Fibroblast of skin of back (primary cell): ENCODE measurements at places on chromosomes 4 and X.

- peak; percentile 22 for DNase-seq
Observed at GRCh38 chr4:89657931-89658700, 178.8 kb downstream of the SNCA start.

GRCh38 chr4:121096629-121097028 lies 24.3 kb upstream of the NDNF start:
- peak; percentile 57 for DNase-seq

DNA sequence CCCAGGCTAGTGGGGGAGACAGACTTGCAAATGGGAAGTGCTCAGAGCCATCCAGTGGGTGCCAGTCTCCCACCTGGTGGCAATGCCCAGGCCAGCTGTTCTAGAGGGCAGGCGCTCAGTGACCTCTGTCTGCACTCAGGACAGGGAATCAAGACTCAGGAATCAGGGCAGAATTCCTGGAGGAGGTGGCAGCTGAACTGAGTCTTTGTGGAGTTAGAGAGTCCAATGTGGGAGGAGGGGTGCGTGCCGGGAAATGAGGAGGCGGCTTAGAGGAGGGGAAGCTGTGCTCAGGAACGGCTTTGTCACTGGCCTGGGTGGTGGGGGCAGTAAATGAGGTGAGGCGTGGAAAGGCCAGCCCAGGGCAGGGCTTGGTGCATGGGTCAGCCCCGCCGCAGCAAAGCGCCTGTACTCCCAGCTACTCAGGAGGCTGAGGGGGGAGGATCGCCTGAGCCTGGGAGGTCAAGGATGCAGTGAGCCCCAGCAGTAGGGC lies 31.3 kb upstream of the SORCS2 start:
- DNase-seq: no peak

DNA sequence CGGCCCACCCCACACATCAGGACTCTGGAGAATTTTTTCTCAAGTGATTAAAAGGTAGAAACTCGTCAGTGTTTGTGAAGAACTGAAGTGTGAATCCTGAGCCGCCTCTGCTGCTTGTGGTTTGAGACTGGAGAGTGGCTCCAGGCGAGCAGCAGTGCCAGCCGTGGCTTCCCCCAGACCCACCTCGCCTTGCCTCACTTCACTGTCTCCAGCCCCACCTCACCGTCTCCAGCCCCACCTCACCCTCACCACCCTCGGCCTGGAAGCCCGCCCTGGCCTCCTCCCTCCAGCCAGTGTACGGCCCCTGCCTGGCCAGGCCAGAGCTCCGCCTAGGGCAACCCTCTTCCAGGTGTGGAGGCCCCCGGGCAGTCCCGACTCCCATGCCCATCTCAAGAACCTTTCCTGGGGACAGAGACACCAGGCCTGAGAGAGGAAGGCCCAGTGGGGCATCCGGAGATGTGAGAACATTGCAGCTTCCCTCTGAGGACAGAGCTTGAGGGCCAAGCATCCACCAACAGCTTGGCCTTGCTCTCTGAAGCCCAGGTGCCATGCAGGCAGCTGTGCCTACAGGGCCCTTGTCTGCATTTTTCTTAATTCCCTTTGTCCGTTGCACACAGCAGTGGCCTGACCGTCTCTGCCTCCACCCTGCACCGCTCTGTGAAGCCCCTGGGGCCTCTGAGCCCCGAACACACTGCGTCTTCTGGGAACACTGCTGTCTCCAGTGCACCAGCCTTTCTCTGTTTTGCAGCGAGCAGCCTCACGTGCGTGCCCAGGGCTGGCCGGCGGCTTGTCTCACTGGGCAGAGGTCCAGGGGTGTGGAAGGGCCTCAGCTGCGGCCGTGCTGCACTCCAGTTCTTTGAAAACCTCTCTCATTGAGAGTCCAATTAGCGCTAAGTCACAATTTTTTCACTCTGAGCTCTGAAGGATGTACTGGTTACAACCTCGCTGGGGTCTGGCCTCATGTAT lies 13.8 kb downstream of the SH3BP2 start:
- DNase-seq: no peak

DNA sequence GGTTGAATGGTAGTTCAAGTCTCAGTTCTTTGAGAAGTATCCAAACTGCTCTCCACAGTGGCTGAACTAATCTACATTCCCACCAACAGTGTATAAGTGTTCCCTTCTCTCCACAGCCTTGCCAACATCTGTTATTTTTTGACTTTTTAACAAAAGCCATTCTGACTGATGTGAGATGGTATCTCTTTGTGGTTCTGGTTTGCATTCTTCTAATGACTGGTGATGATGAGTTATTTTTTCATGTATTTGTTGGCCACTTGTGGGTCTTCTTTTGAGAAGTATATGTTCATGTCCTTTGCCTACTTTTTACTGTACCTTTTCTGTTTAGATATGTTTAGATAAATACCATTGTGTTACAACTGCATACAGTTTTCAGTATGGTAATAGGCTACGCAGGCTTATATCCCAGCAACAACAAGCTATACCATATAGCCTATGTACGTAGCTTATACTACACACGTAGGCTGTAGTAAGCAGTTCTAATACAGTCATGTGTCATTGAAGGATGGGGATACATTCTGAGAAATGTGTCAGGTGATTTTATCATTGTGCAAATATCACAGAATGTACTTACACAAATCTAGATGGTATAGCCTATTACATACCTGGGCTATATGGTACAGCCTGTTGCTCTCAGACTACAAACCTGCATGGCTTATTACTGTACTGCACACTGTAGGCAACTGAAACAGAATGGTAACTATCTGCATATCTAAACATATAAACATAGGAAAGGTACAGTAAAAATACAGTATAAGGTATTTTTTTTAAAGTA lies 28.1 kb downstream of the KLHL8 start:
- DNase-seq: peak; percentile 47

- DNase-seq: peak; percentile 98
Observed at GRCh38 chr4:156941940-156942548, 29.6 kb downstream of the PDGFC start.

DNA sequence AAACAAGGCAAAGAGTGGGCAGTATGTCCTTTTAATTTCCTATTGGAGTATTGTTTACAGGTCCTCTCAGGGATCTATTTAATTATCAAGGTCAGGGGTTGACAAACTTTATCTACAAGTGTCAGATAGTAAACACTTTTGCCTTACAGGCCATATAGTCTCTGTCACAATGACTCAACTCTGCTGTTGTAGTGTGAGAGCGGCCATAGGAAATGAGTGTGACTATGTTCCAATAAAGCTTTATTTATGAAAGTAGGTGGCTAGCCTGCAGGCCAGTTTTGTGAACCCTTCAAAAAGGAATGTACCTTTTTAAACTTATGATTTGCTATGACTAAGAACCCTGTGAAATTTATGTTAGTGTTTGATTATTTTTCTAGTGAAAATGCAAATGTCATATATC lies 156.1 kb downstream of the GPAT3 start:
- DNase-seq: no peak

DNA sequence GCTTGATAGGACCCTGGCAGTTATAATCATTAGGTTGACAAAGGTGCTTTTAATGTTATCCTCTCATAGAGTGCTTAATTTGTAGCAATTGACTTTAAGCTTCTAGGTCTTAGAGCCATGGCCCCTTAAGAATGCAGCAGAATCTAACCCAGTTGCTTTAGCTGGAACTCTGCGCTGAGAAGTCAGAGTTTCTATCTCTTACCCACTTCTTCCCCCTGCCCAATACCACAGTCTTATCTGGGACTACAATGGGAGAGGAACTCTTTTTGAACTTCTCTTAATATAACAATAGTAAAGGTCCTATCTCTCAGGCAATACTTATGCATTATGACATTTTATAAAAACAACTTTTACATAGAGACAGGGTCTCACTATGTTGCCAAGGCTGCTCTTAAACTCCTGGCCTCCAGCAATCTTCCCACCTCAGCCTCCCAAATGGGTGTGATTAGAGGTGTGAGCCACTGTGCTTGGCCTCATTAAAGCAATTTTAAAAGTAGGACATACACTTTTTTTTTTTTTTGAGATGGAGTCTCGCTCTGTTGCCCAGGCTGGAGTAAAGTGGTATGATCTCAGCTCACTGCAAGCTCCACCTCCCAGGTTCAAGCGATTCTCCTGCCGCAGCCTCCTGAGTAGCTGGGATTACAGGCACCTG lies 1.8 kb downstream of the TLR10 start:
- DNase-seq: no peak

DNA sequence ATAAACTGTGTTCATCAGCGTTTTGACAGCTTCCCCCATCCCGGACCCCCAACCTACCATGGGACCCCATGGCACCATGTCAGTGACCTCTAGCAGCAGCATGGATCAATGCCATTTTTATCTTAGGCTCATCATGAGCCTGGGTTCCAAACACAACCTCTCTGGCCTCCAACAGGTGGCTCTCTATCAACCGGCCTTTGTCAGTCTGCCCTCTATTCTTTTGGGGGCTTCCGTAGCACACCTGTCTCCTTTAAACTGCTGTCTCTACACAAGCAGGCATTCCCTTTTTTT lies 721 bp upstream of the TMEM150C start:
- DNase-seq: no peak

DNA sequence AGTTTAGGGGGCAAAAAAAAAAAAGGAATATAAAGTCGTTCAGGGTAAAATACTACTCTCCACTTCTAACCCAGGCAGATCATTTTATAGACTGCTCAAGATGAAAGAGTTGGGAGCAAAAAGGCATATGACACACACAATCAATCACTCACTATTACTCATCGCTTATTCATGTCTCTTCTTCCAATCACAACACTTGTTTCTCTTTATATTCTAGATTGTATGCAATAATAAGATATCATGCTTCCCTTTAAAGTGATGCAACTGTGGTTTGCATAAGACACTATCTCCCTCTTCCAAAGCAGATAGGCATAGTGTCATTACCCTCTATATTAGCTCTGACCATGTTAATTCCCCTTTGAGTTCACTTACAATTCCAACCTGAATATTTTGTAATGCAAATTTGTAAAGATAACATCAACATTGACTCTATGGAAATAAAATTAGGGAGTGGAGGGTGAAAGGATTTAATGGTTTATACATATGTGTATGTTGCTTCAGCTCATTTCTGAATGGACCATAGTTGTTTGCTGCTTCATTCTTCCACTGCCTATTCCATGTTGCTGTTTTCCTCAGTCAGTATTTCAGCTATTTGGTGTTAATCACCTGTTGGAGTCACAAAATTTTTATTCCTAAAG lies 154.9 kb upstream of the EPHA5 start:
- peak; percentile 46 for DNase-seq

DNA sequence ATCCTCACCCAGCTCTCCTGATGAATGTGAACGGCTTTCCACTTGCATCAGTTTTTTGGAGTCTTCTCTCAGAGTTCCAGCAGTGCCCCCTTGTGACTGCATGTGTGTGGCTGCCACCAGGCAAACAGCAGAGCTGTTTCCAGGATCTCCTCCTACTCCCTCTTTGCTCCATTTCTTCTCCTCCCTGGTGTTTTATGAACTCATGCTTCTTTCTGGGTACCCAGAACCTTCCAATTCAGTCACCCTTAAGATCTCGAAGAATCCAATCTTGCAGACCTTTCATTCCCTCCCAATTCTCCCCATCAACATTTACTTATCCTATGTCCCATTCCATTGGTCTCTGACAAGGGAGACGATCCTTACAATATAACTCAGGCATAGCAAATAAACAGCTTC lies 6.8 kb upstream of the TCEANC start:
- DNase-seq: peak; percentile 67

DNA sequence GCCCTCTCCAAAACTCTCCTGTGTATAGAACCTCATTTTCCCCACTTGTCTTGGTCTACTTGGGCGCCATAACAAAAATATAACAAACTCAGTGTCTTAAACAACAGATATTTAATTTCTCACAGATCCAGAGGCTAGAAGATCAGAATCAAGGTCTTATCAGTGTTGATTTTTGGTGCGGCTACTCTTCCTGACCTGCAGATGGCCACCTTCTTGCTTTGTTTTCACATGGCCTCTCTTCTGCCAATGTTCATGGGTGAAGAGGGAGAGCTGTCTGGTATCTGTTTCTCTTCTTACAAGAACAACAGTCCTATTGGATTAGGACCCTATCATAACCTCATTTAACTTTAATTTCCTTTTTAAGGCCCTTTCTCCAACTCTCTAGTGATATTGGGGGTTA lies 177.3 kb downstream of the PABPC4L start:
- DNase-seq: peak; percentile 11

GRCh38 chr4:118683513-118683912 lies 1.7 kb upstream of the METTL14 start:
- peak; percentile 8 for DNase-seq

GRCh38 chrX:109134777-109135176 lies 347.1 kb downstream of the GUCY2F start:
- no peak for DNase-seq

- no peak for DNase-seq
Observed at GRCh38 chrX:1700757-1701156, 85.9 kb downstream of the ASMT start.

DNA sequence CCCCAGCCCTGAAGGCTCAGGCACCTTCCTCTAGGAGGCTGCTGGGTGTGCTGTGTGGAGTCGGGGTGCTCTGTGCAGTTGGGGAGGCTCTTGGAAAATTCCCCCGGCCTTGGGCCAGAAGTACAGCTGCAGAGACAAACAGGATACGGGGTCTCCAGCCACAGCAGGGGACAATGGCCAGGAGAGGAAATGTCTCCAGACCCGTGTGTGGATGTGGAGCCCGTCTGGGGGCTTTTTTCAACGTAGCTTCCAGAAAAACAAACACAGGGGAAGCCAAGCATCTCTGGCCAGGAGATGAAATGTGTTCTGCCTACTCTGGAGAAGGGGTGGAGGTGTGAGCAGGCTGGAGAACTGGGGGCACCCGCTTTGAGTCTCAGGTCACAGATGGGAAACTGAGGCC lies 3.7 kb upstream of the SH3TC1 start:
- DNase-seq: no peak

DNA sequence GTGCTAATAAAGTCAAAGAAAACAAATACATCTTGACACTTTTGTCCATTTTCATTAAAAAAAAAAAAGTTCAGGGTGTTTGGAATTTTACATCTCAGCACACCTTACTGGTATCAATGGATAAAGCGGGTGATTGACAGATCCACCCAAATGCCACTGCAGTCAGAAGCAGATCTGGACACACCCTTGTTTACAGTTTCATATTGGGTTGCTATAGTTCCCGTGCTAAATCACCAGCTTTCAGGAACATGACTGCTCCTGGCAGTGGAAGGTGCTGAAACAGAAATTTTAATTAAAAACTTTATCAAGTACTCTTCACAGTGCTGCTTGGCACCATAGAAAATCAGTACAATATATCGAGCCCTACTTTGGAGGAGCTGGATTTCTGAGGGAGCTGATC lies 116.3 kb downstream of the STOX2 start:
- no peak for DNase-seq

- no peak for DNase-seq
Observed at GRCh38 chr4:53123171-53123570, 242.7 kb downstream of the SCFD2 start.

- DNase-seq: no peak
Observed at GRCh38 chr4:108900018-108900580, 137.2 kb upstream of the ETNPPL start.

- DNase-seq: no peak
Observed at GRCh38 chrX:131262738-131263679, 26.1 kb downstream of the IGSF1 start.

DNA sequence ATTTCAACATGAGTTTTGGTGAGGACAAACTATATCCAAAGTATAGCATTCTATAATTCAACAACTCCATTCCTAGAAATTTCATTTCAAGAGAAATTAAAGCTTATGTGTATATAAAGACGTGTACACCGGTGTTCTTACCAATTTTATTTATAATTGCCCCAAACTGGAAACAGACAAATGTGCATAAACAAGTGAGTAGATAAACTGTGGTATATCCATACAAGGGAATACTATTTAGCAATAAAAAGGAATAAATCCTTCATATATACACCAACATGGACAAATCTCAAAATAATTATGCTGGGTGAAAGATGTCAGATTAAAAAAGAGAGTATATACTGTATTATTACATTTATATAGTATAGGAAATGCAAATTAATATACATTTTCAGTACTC lies 19.9 kb downstream of the HNRNPH2 start:
- no peak for DNase-seq
